T1000 (cell line): ENCODE measurements at places on chromosomes 6 and 20.

DNA sequence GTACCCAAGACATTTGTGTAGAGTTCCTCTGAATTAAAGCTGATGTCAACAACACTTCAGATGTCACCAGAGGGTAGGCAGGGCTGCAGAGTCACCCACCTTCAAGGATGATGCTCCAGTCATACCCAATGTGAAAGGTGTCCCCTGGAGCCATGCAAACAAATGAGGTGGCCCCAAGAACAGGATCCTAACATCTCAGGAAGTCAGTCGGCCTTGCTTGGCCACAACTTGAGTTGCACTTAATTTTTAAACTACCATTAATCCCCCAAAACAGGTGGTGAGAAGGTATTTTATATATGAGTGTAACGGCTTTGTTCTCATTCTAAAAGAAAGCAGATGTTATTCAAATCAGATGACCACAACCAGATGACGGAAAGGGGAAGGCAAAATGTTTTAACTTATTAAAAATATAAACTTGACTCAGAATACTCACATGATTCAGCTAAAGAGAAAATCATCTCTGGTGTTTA, 21.1 kb upstream of the SERPINB1 start:
- no peak for DNase-seq

DNA sequence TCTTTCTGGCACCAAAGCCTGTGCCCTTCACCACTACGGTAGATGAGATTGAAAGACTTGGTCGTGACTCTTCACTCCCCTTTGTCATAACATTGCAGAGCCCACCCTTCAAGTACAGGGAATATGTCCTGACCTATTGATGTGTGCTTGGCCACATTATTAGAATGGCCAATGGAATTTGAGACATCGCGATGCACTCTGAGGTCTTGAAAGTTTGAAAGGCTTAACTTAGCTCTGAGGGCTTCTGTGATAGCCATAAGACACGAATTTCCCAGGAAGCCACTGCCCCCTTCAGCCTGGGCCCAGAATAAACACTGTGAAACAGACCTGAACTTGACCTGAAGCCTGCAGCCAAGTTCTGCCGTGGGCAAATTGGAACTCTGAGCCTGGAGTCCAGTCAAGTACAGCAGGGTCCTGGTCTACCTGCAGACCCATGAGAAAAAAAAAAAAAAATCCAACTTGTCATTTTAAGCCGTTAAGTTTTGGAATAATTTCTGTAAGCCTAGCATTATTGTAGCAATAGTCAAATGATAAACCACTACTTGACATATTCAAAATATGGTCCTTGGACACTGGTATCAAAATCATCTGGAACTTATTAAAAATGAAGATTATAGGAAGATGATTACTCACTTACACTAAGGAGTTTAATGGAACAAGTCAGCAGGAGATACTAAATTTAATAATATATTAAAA, 36.9 kb upstream of the TRAF3IP2 start:
- DNase-seq: no peak

DNA sequence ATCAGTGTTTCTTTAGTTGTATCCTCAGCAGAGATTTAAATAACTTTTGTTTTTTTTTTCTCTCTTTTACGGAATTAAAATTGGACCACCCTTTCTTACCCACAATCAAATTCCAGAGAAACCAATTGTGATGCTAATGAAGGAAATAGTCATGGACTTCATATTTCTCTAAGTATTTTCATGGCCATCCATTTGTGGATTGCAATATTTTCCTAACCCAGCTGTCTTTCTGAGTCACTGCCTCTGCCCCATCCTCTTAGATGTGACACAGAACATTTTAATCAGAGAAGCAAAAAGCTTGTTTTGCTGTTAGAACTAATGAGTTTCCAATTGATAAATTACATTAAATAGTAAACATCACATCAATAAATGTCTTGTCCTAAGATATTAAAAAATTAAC, 405.5 kb upstream of the ADGRB3 start:
- no peak for DNase-seq

GRCh38 chr6:54614499-54615195, 231.9 kb upstream of the FAM83B start:
- DNase-seq: no peak

DNA sequence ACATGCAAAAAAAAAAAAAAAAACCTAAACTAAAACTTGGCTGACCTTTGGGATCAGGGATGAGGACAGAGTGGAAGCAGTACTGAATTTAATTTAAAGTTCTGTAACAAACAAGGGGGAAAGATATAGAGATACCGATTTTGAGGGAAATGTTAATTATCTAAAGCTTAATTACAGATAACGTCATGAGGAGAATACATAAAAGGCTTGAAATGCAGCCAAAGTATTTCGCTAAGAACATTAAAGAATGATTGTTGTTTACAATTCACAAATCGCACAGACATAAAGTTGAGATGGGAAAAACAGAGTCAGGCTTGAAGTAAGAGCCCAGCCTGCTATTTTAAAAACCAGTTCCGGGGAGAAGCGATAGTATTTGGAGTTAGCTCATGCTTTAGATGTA, 208.0 kb upstream of the SASH1 start:
- no peak for DNase-seq

DNA sequence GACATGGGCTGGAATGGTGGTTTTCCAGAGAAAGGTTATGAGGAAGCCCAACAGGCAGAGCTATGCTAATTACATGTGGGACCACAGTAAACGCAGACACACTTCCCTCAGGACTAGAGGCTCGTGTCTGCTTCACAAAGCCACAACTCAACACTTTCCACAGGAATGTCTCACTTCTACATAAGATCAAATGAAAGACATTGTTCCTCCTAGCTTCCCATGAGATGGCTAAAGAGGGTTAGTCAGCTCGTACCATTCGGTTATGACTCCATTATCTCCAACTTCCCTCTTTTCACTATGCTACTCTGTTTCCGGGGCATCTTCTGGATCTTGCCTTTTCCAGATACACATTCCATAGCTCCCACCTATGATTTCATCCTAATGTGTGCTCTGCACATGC, 29.1 kb upstream of the ZC3H12D start:
- DNase-seq: no peak

DNA sequence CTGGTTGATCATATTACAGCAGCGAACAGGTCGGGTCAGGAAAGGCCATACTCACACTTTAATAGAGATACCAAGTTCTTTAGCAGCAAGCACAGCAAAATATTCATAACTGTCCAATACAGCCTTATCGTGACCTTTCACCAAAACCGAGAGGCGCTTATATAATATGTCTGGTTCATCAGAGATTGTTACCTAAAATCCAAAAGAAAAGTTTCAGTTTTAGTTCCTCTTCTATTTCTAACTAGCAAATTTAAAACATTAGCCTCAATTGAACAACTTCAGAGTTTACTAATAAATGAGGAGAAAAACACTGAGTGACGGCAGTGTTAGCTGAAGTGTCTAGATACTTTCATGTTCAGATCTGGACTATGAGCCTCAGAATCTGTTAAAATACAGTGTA, 5.9 kb downstream of the MRPS10 start:
- DNase-seq: no peak

DNA sequence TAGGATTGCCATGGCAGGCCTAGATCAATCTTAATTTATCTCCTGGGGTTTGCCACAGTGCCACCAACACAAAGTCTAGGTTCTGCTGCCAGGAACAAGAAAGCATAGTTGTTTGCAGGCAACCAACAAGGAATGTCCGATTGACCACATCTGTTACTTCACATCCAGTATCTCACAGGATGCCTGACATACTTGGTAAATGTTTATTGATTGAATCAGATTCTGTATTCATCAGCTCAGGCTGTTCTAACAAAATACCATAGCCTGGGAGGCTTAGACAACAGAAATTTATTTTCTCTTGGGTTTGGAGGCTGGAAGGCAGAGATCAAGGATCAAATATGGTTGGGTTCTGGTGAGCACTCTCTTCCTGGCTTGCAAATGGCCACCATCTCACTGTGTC, 26.3 kb upstream of the MC3R start:
- DNase-seq: no peak

GRCh38 chr6:90296341-90297114, at the start of gene BACH2:
Gene BACH2 (minus strand): TSS chr6:90296843. CDS start chr6:90008844, 287,999 bp downstream.
- DNase-seq: peak; percentile 69

DNA sequence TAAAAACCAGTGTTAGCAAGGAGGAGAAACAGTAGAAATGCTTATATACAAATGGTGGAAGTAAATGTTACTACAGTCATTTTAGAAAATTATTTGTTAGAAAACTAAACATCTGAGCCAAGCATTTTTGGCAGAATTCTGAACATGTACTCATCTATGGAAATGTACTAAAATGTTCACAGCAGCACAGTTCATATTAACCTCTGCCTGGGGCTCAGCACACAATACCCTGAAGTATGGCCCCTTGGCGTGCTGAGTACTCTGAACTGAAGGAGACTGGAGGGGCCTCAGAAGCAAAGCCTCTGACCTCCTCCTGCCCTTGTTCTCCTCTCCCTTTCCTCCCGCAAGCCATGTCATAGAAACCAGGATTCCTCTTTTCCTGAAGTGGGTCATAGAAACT, 66.2 kb upstream of the RALGAPA2 start:
- DNase-seq: no peak

DNA sequence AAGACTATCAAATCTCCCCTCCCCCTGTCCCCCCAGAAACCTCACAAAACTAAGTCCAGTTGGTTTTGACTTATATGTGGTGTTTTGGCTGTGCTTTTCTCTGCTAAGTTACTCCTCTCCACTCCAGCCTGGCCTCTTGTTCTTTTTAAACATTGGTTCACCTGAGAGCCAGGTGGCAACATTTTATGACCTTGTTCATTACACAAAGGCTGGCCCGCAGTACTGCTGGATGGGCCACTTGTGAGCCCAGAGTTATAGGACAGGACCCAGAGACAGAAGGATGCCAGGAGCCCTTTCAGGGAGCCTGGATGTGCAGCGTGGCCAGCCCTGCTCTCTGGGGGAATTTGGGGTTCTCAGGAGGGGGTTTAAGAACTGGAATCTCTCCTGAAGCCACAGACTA, 90.0 kb downstream of the RAMACL start:
- no peak for DNase-seq

GRCh38 chr20:56347628-56348304, 11.0 kb upstream of the FAM210B start:
- DNase-seq: no peak

DNA sequence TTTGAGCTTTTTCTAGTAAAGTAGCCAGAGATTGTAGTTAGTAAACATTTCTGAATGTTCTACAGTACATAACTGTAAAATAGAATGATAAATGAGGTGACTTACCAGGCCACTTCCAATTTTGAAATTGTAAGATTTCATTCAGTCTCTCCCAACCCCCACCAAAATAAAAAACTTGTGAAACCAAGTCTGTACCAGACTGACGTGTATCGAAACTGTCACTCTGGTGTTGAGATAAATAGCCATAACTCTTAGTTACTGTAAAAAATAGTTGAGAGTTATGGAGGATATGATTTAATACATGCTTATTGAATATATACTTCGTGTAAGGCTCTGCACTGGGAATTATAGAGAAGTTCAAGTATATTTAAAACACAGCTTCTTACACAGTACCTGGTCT, 455.7 kb downstream of the PLCB1 start:
- DNase-seq: no peak

DNA sequence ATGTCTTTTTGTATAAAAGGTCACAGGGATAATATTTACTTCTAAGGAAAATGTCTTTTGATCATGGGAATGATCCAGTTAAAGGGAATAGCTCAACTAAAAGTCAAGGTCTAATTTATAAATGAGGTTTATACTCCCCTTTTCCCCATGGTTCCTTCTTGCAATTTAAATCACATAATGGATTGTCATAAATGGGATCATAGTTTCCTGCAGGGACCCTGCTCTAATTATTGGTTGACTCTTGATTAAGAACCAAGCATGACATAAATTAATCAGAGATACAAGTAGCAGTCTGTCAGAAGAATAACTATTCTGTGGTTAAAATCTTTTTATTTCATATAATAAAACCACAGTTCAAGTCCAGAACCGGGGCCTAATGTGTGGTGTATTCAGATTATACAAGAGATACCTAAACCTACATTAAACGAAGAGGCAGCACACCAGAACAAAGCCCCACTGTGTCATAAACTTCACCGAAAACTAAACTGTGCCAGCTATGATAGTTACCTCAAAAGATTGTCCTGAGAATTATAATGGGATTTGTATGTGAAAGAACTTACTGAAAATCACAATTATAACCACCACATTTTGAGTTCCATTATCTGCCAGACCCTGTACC, 43.0 kb upstream of the CD83 start:
- no peak for DNase-seq
